ENCODE measurements at places on chromosomes 5 and 9.
A peak's percentile ranks its signal among the peaks of the same experiment; 100 is the strongest.

- peak; percentile 42 for DNase-seq
These were observed 42.1 kb downstream of the WDR41 start for GRCh38 chr5:77449981-77450380.

- no peak for DNase-seq
These were observed 137.2 kb downstream of the SLC24A2 start for GRCh38 chr9:19651681-19652080.

GRCh38 chr5:136079195-136079985, 50.6 kb downstream of the TGFBI start:
- DNase-seq, result no peak

- DNase-seq, result no peak
These were observed 205.6 kb upstream of the ZNF608 start for GRCh38 chr5:124952079-124952478.

- DNase-seq, result no peak
These were observed 11.2 kb downstream of the EDIL3 start for GRCh38 chr5:84373506-84373905.

- no peak for DNase-seq
These were observed 87.6 kb downstream of the UGCG start for GRCh38 chr9:111984086-111984802.

GRCh38 chr9:131087354-131087893, 8.9 kb upstream of the AIF1L start:
- no peak for DNase-seq

DNA sequence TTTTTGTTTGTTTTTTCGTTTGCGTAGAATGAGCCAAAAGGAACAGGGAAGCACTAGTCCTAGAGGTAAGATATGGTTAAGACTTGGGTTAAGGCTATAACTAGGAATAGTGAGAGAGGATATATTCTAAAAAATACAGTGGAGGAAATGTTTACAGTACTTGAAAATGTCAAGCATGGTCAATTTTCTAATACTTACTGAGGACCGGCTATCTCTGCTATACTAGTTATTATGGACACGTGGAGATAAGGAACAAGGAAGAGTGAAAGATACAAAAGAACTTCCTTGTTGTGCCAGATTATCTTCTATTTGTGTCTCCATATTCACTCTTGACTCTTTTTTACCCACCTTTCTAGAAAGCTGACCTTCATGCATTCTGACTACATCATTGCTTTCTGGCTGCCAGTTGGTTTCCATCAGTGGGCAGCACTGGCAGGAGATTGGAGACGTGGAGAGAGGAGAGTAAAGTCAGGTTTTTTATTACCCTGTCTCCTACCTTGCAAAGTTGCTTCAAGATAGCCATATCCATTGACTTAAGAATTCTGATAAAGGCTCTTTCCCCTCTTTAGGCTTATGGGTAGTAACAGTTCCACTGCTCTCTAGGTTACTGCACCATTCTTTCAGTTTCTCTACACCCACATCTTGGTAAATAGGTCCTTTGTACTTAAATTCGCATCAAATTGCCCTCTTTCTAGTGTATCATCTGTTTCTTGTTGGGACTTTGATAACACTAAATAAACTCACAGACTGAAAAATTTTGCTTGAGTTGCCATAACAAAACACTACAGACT, 9.0 kb upstream of the RFX3 start:
- DNase-seq, result no peak

GRCh38 chr5:87069974-87070608, 197.6 kb upstream of the RASA1 start:
- DNase-seq, result peak; percentile 81

GRCh38 chr9:89477811-89478630, 19.9 kb downstream of the SEMA4D start:
- DNase-seq, result no peak
